Fibroblast of lung (primary cell): ENCODE measurements at places on chromosomes 2 and 18.
A peak's percentile ranks its signal among the peaks of the same experiment; 100 is the strongest.

GRCh38 chr18:68764016-68764415 lies 33.9 kb upstream of the CCDC102B start:
- peak; percentile 44 for DNase-seq

GRCh38 chr2:219661955-219662395 lies 34.5 kb downstream of the SLC4A3 start:
- DNase-seq: no peak

DNA sequence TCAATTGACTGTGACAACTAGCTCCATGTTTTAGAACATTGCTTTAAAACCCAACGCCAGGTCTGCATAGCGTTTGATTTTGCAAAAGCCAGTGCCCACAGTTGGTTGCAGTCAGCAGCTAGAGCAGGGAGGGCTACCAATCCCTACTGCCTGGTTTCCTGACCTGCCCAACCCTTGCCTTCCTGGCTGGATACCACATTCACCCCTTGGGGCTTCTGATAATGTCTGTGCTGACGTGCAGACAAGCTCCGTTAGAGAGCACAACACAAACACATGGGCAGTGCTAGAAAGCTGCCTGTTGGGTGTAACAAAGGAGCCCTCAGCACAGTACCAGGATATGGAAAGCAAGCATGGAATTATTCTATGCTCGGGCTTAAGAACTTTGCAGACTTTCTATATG lies 71.4 kb upstream of the THSD7B start:
- DNase-seq: no peak

GRCh38 chr2:136990316-136990715 lies 225.0 kb downstream of the THSD7B start:
- no peak for DNase-seq

- no peak for DNase-seq
Observed at GRCh38 chr2:143936538-143936847, 583.4 kb downstream of the ZEB2 start.

DNA sequence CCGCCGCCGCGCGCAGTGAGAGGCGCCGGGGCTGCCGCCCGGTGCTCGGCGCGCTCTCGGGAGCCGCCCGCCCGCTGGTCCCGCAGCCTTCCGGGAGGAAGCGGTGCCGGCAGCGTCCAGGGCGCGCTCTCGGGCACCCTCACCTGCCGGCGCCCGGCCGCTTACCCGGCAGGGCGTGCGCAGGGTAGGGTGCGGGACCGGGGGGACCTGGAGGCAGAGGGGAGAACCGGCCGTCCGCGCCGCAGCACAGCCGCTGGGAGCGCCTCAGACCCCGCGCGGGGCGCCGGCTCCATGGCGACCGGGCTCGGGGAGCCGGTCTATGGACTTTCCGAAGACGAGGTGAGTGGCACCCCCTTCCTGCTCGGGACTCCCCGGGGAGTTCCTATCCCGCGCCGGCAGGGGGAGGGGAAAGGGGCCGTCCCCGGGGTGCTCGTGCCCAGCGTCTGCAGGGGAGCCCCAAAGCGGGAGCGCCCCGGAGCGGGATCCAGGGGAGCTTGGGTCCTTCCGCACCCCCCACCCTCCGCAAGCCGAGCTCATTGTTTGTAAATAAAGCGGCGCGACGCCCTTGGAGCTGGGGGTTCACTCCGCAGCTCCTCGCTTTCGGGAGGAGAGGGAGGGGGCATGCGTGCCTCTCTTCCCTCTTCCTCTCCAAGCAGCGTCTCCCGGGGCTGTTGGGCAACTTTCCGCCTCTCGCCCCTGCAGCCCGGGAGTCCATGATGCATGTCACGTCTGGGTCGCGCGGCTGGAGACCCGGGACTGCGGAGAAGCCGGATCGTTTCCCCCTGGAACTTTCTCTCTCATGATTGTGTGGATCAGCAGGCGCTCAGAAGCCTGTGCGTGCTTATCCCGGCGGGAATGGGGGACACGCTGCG lies 580 bp downstream of the NEDD4L start:
- peak; percentile 30 for DNase-seq

- peak; percentile 99 for DNase-seq
Observed at GRCh38 chr2:26355038-26355995, 8.7 kb upstream of the ADGRF3 start.

GRCh38 chr18:26550998-26551694 lies 2.8 kb upstream of the KCTD1 start:
- DNase-seq: no peak

- DNase-seq: peak; percentile 66
Observed at GRCh38 chr18:75638776-75639471, 211.4 kb upstream of the SMIM21 start.

- peak; percentile 77 for DNase-seq
Observed at GRCh38 chr2:86274265-86274917, 63.0 kb downstream of the REEP1 start.
